Cortex of kidney (tissue), 1 donor: ENCODE measurements at places on chromosomes 4 and X.

DNA sequence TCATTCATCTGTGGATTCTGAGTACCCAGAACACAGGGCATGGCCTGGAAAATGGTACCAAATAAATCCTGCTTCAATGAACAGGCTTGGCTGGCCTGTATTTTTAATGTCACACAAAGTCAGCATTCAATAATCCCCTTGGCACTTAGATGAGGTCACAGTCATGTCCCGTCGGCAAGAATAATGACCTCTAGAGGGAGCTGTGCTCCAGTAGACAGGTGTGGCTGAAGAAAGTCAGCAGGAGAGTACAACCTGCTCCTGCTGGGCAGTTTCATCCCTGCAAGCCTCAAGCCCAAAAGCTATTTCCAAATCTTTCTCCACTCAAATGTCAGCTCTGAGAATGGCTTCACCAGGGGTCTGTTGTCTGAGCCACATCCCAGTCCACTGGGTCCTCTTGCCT is 404.0 kb upstream of the F9 start:
- DNase-seq, result no peak

GRCh38 chr4:122663814-122664610 is 43.1 kb upstream of the IL21 start:
- DNase-seq, result no peak

DNA sequence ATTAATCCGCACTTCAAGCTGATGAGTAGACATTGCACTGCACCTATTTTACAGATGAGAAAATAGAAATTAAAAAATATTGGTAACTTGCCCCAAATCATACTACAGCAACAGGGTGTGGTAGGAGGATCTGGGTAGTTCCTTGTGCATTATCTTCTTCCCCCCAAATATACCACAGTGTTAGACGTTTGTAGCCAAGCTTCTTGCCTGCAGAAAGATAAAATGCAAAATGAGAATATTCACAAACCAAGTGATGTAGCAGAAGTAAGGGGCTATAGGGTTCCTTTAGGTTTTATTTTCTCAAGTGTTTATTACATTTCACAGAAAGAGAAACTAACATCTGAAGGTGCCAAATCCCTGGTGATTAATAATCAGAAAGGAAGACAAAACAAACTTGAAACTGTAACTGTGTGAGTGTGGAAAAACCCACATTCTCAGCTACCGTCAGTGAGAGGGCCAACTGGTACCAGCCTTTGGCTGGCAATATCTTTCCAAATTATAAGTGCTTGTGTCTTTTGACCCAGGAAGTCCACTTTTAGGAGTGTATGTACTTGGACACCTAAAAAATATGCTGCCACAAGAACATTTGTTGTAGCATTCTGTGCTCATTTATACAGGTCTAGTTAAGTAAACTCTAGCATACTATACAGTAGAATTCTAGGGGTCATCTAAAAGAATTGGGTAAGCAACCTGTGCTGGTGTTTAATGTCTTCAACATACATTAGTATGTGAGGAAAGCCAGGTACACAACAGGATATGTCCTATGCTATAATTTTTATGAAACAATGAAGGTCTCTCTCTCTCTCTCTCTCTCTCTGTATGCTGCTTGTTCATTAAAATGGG is 6.7 kb upstream of the CD38 start:
- DNase-seq, result no peak

DNA sequence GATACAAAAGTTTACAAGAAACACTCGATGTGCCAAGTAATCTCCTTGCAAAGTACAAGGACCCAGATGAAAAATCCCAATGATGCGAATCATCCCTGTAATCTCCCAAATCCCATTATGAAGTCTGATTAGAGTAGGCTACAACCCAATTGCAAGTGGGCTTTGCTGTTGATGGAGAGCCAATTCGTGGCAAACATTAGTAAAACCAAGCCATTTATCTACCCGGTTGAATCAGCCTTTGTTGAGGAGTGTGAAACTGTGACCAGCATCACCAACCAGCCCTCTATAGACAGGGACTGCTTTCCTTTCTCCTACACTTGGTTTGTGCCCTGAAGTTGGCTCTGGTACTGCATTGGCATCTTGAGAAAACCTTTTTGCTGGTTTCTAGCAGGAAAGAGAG is 1.2 kb upstream of the PRPS2 start:
- no peak for DNase-seq

DNA sequence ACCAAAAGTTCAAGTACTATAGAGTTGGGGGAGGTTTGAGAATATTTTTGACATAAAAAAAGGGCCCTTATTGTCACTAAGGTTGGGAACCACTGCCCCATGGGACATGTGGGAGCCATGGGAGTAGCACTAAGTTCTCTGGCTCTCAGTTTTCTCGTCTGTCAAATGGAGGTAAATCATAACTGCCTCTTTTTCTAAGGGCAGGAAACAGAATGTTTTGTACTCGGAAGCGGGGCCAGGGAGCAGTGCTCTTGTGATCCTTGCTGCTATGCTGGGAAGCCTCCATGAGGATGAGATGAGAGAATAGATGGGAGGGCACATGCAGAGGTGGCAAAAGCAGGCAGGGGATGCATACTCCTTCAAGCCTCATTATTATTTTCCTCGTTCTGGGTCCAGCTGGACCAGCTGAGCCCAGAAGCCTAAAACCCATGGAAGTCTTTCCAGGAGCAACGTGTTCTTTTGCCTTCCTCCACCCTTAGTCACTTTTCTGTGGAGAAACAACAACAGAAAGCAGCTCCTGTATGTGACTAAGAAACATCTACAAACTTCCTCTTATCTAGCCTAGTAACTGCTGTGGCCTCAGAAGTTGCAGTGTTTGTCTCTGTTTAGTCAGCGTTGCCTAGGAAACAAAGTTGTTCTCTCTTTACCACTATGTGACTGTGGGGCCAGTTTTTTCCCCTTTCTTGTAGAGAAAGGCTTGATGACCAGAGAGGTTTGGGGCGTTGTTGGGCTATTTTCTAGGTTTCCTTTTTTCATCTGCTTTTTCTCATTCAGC is 64.8 kb downstream of the TSC22D3 start:
- DNase-seq, result no peak

DNA sequence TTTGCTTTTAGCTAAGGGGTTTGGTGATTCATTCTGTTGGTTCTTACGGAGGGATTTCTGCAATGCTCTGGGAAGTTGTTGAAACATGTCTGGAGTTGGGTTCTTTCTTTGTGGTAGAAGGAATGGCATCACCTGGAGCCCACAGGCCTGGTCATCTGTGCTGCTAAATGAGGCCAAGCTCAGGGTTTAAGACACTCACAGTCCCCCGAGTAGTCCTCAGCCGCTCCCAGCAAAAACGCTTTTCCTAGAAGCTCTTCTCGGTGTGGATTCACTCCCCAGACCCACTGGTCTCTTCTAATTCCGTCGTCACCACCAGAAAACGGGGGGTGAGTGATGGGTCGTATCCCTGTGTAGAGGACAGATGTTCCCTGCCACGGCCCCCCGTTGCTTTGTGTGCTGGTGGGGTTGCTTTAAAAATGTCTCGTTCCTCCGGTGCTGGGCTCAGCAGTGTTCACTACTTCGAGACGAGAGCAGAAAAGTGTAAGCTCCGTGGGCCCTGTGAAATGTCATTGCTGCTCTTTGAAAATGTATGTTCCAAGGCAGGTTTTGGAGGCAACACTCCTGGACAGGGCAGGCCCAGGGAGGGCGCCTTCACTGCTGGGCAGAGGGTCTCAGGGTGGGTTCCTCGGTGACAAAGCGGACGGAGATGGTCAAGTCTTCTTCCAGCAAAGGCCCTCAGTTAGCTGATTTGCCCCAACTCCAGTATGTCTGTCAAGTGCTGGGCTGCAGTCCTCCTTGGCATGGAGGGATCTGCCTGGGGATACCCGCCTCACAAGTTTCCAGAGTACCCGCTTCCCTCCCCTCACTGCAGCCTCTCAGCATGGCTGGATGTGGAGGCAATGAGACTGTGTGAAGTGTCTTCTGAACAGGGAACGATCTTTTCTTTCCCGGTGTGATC is 37.3 kb downstream of the PSAPL1 start:
- no peak for DNase-seq

DNA sequence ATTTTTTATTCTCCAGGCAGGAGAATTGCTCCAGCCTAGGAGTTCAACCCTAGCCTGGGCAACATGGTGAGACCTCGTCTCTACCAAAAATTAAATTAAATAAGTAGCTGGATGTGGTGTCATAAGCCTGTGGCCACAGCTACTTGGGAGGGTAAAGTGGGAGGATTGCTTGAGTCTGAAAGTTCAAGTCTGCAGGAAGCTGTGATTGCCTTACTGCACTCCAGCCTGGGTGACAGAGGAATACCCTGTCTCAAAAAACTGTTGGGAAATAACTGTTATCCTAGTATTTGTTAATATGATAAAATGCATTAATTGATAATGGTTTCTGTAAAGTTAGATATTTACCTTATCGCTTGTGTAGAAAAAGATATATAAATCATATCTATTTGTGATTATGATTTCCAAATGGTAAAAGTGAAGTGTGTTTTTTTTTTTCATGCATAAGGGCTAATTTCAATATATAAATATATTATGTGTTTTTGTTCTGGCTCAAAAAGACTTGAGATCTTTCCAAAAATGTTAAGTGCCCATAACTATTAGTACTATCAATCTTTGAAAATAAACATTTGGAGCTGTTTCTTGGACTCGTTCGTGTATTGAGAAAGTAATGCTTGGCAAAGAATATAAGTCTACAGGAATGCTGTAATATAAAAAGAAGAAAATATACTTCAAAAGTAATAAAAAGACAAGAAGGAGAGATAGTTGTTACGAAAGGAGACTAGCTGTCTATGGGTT is 396.6 kb downstream of the ADGRL3 start:
- DNase-seq, result no peak

- DNase-seq, result no peak
These were observed 15.5 kb downstream of the P2RY8 start for GRCh38 chrX:1521459-1521956.

DNA sequence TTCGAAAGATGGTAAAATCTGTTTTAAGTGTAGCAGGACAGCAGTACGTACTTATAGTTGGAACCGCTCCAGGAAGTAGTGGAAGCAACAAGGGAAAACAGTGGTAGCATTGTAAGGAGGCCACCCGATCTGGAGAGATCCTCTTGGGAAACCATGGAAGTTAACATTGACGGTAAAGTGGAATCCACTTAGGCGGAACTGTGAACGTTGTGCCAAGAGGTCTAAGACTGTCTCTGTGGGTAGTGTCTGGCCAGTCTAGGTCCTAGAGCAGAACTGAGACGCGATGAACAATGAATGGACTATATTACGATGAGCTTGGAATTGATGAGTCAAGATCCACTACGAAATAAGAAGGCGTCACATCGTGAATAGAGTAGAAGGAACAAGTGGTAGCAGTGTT is 124.0 kb downstream of the TENM3 start:
- no peak for DNase-seq

GRCh38 chrX:154739952-154740465 is 10.9 kb downstream of the GAB3 start:
- no peak for DNase-seq

DNA sequence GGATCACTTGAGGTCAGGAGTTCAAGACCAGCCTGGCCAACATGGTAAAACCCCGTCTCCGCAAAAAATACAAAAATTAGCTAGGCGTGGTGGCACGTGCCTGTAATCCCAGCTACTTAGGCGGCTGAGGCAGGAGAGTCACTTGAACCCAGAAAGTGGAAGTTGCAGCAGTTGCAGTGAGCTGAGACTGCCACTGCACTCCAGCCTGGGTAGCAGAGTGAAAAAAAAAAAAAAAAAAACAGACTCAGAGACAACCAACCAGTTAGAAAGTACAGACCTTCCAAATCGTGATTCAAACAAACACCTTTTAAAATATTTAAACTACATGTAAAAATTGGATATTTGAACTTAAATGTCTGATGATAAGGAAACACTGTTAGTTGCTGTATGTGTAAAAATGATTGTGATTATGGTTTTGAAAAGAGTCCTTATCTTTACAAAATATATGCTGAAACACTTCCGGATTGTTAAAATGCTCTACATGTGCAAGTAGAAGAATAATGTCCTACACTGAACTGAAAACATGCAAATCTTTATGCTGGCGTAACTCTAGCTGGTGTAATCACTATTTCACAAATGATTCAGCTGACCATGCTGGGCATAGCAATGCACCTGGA is 37.8 kb downstream of the SH3KBP1 start:
- DNase-seq, result no peak

DNA sequence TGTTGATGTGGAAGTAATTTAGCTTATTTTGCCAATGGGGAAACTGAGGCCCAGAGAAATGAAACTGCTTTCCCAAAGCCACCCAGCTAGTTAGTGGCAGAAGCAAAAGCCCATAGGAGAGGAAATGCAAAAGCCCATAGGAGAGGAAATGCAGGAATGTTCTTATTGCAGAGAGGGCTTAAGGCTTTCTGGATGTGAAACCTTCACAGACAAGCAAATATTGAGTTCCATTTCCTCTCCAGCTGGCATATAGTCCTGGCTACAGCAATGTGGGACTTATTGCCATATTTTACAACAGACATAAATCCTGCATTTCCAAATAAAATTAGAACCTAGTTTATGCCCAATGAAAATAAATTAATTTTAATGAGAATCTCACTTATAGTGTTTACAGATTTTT is 69.7 kb downstream of the TMEM154 start:
- DNase-seq, result no peak

DNA sequence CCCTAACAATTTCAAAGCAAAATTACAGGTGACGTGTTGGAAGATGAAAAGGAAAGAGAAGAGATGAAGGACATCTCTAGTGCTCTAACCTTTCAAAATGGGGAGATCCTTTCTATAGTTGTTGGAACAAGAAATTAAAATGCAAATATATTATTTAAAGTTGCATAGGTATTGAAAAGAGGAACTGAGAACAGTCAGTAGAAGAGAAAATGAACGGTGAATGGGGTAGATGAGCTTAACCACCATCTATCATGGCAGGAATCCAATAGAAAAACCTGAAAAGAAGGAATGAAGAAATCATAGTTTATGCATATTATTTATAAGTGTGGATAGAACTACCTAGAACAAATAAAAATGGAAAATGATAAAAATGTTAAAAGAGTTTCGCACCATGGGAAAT is 42.0 kb downstream of the ANXA5 start:
- DNase-seq, result no peak

- DNase-seq, result no peak
These were observed 50.6 kb downstream of the ATP11C start for GRCh38 chrX:139882299-139882698.

DNA sequence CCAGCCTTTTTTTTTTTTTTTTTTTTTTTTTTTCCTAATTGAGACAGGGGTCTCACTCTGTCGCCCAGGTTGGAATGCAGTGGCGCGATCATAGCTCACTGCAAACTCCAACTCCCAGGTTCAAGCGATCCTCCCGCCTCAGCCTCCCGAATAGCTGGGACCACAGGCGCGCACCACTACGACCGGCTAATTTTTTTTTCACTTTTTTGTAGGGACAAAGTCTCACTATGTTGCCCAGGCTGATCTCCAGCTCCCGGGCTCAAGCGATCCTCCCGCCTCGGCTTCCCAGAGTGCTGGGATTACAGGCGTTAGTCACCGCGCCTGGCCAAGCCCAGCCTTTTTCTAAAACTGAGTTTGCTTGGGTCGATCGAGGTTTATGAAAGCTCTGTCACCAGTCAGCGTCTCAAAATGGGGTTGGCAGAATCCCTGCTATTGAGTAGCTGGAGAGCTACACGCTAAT is 1.3 kb upstream of the OTUD5 start:
- DNase-seq, result no peak

DNA sequence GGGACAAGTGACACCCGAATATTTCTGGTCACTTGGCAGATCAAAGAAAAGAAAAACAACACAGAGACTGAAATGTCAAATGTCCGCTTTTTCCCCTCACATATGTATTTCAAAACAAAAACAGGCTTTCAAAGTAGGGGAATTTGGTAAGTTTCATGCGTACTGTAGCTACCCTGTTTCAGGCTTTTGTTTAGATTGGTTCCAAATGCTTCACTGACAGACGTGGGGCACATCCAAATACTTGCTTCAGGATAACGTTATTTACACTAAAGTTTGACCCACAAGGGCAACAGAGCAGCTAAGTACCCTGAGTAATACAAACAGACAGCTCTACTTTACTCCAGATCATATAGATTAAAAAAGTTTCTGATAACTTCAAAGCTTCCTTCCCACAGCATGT is 804.5 kb upstream of the POU3F4 start:
- DNase-seq, result no peak
